SK-N-SH (cell line): ENCODE measurements at places on chromosomes 6 and 20.

- DNase-seq, result no peak
Measured at GRCh38 chr6:49257549-49257948, 205.5 kb downstream of the MMUT start.

DNA sequence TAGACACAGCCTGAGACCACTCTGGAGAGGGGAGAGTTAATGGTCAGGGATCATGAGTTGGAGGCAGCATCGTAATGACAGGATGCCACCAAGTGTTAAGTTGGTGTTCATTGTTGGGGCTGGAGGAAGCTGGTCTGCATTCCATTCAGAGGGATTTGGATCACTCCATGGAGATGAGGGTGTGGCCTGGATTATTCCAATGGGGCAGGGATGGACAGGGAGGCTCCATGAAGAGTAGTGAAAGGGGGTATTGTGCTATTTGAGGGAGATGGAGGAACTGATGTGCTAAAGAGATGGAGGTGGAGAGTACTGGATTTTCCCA is 1.1 kb downstream of the SAPCD1 start:
- DNase-seq, result no peak

DNA sequence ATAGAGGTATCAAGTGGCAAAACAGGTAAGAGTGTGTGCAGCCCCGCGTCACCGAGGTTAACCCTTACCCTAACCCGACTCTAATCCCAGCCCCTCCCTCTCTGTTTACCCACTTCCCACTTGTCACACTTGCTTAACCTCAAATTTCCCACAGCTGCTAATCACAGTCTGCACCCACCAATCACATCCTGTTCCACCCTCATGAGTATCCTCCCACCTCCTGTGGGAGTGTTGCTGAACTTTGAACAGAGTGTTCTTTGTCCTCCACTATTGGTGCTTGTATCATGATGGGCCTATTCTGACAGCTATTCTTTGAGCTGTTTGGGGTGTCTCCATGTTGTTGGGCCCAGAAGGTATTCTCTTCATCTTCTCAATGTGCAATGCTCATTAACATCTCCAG is 487.8 kb downstream of the PTPRT start:
- no peak for DNase-seq

GRCh38 chr6:105345506-105345905 is 57.4 kb downstream of the PREP start:
- no peak for DNase-seq

DNA sequence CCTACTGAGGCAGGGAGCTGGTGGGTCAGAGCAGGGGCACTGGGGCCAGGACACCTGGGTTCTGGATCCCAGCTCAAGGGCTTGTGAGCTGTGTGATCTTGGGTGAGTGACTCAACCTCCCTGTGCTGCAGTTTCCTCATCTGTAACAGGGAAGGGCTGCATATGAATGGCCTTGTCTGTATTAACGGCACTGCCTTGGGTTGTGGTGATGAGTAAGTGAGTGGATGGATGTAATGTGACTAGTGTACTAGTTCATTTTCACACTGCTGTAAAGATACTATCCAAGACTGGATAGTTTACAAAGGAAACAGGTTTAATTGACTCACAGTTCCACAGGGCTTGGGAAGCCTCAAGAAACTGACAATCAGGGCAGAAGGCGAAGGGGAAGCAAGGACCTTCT is 233.5 kb downstream of the TAF4 start:
- no peak for DNase-seq

- DNase-seq, result peak; percentile 75
Measured at GRCh38 chr6:52551483-52552277, 25.2 kb downstream of the TRAM2 start.

GRCh38 chr6:150410399-150410798 is 41.6 kb downstream of the IYD start:
- DNase-seq, result no peak

DNA sequence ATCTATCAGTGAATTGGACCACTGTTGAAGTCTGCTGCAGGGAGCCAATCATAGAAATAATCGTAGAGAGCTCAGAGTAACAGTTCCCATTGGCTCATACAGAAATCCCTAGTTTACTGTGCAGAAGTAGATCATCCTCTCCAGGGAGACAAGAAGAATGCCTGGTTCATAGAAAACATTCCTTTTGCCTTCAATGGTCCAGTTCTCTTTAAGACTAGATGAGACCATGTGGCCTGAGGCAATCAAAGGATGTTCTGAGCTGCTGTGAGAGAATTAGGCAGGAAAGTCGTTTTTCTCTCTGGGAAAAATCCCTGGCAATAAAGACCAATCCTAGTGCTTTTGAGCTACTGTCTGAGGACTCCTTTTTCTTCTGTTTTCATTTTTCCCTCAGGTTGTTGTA is 208.4 kb downstream of the CENPW start:
- no peak for DNase-seq

DNA sequence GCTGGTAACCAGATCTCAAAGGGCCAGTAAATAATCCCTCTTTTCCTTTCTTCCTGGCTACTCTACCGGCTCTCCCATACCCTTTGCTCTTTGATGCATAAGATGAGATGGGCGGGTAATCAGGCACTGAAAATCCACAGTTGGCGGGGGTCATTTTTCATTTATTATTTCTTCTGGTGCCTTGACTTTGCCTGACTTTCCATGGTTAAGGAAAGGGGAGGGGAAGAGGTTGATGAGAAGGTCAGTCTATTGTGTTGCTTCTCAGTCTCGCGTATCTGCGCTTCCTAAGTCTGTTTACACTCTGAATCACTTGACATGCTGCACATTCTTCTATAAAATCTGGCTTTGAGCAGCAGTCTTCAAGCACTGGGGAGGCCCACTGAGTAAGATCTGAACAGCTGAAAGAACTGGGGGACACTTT is 121.1 kb upstream of the HDGFL1 start:
- DNase-seq, result no peak
